IMR-90 (cell line): ENCODE measurements at places on chromosomes 4 and X. TPM values are rescaled to one million over a fixed set of nuclear protein-coding genes. Genes with fewer than 3 reads are reported as not detected.

- peak; percentile 37 for DNase-seq
These were observed 8.1 kb upstream of the LINC00632 start for GRCh38 chrX:140701480-140701879.

Gene SHOX
- total RNA-seq: not detected in 2 replicates

- no peak for DNase-seq
These were observed 34.5 kb downstream of the MGAT4D start for GRCh38 chr4:140463614-140464013.

Gene DLG3
- 18.9 and 27.1 TPM in 2 replicates for total RNA-seq

- DNase-seq: no peak
These were observed 321.5 kb downstream of the NLGN4X start for GRCh38 chrX:5907207-5907606.

Gene EFNB1
- 17.8 and 17.9 TPM in 2 replicates for total RNA-seq

Gene SCML2
- 1.3 and 1.7 TPM in 2 replicates for total RNA-seq

Gene FMR1NB
- not detected in 2 replicates for total RNA-seq

DNA sequence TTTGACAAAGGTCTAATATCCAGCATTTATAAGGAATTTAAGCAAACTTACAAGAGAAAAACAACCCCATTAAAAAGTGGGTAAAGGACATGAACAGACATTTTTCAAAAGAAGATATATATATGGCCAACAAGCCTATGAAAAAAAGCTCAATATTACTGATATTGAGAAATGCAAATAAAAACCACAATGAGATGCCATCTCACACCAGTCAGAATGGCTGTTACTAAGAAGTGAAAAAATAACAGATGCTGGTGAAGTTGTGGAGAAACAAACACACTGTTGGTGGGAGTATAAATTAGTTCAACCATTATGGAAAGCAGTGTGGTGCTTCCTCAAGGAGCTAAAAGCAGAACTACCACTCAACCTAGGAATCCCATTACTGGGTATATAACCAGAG, 91.6 kb upstream of the EFHC2 start:
- no peak for DNase-seq

Gene SRPX
- total RNA-seq: 35.5 and 39.2 TPM in 2 replicates

GRCh38 chrX:14528629-14529289, 577 bp upstream of the GLRA2 start:
- peak; percentile 5 for DNase-seq

DNA sequence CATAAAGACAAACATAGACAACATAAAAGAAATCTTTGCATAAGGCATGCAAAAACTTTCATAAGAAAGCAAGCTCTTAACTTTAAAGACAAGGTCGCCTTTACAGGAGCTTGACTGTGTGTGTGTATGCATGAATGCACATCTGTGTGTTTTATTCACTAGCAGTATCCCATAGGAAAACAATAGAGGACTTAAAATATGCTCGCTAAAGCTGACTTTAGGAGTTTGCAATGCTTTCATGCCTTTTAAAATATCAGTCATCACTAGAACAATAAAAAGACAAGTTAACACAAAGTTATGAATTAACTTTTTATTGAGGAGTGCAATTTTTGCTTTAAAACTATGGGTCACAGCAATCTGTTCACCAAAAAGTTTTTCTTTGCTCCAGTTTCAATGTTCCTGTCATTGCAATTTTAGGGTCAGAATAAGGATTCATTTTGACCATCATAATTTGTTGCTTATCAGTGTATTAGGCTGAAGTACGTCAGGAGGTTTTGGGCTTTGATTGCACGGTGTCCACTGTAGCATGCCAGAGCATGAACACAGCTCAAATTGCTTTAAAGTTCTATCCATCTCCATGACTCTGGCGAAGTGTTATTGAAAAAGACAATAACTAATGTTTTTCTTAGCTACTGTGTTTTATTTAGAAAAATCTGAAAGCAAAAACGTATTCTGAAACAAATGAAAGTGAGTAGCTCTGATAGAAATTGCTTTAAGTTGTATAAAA, 36.9 kb downstream of the ANXA10 start:
- no peak for DNase-seq

GRCh38 chr4:37470245-37470644, 215.9 kb downstream of the RELL1 start:
- DNase-seq: no peak

Gene ABCE1
- 212 and 219 TPM in 2 replicates for total RNA-seq

Gene EDA2R
- total RNA-seq: 22.8 and 23.8 TPM in 2 replicates

Gene MAGEE1
- total RNA-seq: 0.54 and 0.56 TPM in 2 replicates

DNA sequence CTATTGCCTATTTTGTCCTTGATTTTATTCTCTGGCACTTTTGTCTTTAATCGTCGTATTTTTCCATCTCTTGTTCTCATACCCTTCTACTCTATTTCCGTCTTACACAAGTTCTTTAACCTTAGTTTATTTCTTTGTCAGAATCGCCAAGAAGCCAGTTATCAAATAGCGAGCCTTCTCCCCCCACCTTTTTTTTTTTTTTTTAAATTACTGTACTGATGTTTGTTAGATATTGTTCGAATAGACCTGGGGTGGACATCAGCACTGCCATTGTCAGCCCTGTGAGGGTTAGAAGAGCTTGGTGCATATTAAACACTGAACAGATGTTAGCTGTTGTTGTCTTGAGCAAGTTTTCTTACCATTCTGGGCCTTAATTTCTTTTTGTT, 1.2 kb downstream of the SPCS3 start:
- DNase-seq: no peak

DNA sequence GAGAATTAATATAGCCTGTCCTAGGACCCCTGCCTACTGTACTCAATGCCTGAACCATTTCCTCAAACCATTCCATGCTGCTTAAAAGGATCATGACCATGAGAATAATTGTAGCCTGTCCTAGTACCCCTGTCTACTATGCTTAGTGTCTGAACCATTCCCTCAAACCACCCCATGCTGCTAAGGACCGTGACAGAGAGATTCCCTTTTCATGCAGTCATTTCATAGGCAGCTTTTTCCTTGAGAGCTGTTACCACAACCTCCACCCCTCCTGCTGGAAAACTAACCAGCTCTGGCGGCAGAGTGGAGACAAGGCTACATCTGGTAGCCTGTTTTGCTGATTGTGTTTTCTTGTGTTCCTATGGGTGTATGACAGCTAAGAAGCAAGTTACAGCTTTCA, 174.9 kb upstream of the SMARCAD1 start:
- DNase-seq: no peak

GRCh38 chrX:92209936-92210335, 430.8 kb downstream of the PCDH11X start:
- DNase-seq: no peak

GRCh38 chr4:120844528-120844921, 78.0 kb downstream of the PRDM5 start:
- no peak for DNase-seq

Gene EFHC2
- total RNA-seq: 0.18 and 0.28 TPM in 2 replicates

GRCh38 chr4:78293348-78293747, 236.2 kb downstream of the FRAS1 start:
- DNase-seq: peak; percentile 8

Gene XAGE1B
- total RNA-seq: not detected in 2 replicates

- peak; percentile 48 for DNase-seq
These were observed 44.5 kb downstream of the FGFRL1 start for GRCh38 chr4:1055721-1056590.

DNA sequence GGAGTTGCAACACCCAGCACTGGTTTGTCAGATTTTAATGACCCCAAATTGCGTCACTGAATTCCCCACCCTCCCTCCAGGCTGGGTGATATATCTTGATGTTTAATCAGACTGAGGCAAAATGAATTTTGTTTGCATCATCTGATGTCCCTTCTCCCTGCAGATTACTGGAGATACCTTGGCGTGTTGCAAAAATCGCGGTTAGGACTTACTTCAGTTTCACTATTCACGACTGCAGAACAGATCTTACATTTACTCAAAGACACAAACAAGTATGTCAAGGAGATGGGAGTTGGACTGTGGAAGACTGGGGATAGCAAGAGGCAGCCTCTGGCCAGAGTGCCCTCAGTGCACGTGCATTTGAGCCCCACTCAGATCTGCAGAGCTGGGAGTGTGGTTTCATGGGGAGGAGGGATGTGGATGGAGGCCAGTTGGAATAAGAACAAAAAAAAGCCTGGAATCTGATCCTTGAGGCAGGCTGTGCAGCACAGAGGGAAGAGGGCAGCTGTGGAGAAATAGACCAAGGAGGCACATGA, 92.2 kb upstream of the MTM1 start:
- DNase-seq: peak; percentile 62

DNA sequence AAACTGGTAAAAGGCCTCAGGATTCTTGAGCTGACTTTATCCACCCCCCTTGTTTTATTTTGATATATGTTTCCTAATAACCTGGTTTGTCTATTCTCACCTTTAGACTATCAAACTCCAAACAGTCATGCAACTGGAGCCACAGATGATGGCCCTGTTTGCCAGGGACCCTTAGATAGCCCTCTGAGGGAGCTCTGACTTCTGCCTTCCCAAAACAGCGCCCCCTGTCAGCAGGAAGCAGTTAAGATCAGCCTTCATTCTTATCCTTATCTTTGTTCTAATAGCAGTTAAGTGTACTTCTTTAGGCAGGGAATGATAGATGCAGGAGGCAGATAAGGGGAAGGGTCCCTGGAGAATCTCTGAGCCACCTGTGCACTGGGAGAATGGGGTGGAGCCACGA, 27.5 kb upstream of the CXCL13 start:
- no peak for DNase-seq

DNA sequence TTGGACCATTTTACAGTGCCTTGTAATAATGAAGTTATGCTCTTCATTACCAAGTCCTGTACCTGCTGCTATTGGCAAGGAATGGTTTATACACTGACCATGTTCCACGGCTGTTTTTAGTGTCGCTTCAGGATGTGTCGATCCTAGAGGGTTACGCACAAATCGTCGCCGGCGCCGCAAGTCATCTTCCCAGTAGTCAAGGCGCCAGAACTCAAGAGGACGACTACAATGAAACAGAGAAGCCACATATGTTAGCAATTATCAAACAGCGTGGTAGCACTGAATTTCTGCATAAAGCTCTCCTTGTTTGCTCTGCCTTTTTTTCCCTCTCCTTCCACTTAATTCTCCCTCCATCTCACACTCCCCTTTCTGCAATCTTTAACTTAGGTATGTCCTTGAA, 17.0 kb downstream of the MAB21L2 start:
- DNase-seq: no peak

DNA sequence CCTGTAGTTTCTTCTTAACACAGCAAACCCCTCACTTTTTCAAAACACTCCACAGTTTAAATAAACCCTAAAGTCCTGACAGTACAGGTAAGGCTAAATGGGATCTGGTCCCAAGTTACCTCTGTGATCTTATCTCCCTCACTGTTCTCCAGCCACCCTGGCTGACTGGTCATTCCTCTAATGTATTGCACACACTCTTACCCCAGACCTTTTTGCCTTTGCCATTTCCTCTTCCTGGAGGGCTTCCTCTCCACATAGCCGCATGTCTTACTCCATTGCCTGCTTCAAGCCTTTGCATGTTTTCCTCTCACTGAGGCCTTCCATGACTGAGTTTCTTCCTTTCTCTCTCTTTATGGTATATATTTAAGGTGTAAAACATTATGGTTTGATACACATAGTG, 19.5 kb upstream of the ANXA3 start:
- DNase-seq: no peak

GRCh38 chr4:114866901-114867670, 246.3 kb downstream of the NDST4 start:
- DNase-seq: no peak

GRCh38 chr4:156934259-156934635, 37.4 kb downstream of the PDGFC start:
- DNase-seq: no peak

Gene CABS1
- total RNA-seq: not detected in 2 replicates

Gene GABRG1
- not detected in 2 replicates for total RNA-seq

Gene XG
- total RNA-seq: under 0.01 TPM in 1 of 2 replicates, not detected in the other

DNA sequence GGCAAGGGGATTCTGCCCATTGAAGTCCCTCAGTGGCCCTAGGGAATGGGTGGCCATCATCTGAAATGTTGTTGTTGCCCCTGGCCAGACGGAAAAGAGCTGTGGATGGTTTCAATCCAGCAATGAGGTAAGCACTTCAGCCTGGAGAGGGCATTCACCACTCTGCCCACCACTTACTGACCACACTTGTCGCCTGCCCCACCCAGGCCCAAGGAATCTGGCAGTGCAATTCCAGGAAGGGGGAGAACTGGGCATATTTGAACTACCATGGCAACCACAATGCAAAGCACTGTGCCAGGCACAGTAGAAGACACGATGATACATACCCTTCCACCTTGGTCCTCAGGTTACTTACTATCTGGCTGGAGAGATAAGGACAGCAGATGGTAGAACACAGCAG, 161.6 kb downstream of the PDGFRA start:
- no peak for DNase-seq
